ENCODE measurements at places on chromosomes 1 and 21.

- no peak for DNase-seq
Measured at GRCh38 chr1:32352831-32353383, 9.4 kb downstream of the FAM229A start.

GRCh38 chr1:230798491-230798890 lies 51.3 kb downstream of the CAPN9 start:
- no peak for DNase-seq

- no peak for DNase-seq
Measured at GRCh38 chr1:14732728-14733047, 134.2 kb downstream of the KAZN start.

- no peak for DNase-seq
Measured at GRCh38 chr1:202579806-202580205, 130.4 kb downstream of the SYT2 start.

GRCh38 chr1:210372491-210372890 lies 43.8 kb downstream of the HHAT start:
- no peak for DNase-seq

GRCh38 chr1:203051841-203052324 lies 25.6 kb downstream of the PPFIA4 start:
- DNase-seq: peak; percentile 86

- no peak for DNase-seq
Measured at GRCh38 chr1:19980314-19980713, 896 bp upstream of the PLA2G2A start.

GRCh38 chr1:27416387-27417111 lies 24.1 kb downstream of the GPR3 start:
- no peak for DNase-seq

GRCh38 chr1:5935026-5935425 lies 57.2 kb downstream of the NPHP4 start:
- DNase-seq: no peak

GRCh38 chr21:44331650-44332307 lies 7.4 kb downstream of the CFAP410 start:
- DNase-seq: peak; percentile 78

GRCh38 chr1:107004421-107004820 lies 52.1 kb upstream of the PRMT6 start:
- DNase-seq: no peak

DNA sequence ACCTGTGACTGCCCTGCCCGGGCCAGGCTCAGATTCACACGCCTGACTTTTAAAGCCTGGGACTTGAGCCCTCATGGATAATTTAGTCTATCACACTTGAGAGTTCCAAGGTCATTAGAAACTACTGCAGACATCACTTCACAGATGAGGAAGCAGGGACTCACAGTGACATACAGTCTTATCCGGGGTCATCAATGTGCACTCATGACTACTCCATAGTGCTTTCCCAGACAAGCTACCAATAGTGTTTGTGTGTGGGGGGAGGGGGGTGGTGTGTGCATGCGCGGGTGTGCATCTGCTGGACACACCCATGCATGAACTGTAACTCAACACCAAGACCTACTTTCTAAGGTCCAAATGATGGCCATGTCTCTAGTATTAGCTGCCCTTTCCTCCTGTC lies 16.1 kb upstream of the SLC5A9 start:
- DNase-seq: no peak

- no peak for DNase-seq
Measured at GRCh38 chr1:14871218-14871970, 272.9 kb downstream of the KAZN start.

- DNase-seq: no peak
Measured at GRCh38 chr1:177256153-177257075, 85.7 kb downstream of the BRINP2 start.

DNA sequence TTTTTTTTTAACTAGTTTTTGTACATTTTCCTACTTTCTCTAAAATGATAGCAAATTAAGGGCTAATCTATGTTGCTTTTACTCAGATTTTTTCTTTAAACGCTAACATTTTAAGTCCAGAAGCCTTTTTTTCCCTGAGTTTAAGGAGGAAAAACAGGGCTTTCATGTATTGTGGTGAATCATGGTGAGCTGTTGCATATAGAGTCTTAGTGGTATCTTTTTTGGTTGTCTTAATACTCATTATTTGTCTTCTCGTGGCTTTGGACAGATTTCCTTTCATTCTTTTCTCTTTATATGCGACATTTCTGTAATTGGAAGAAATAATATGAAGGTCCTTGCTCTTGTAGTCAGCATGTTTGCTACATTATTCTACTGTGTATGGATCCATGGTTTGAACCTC lies 1015.6 kb downstream of the PLA2G4A start:
- DNase-seq: no peak

DNA sequence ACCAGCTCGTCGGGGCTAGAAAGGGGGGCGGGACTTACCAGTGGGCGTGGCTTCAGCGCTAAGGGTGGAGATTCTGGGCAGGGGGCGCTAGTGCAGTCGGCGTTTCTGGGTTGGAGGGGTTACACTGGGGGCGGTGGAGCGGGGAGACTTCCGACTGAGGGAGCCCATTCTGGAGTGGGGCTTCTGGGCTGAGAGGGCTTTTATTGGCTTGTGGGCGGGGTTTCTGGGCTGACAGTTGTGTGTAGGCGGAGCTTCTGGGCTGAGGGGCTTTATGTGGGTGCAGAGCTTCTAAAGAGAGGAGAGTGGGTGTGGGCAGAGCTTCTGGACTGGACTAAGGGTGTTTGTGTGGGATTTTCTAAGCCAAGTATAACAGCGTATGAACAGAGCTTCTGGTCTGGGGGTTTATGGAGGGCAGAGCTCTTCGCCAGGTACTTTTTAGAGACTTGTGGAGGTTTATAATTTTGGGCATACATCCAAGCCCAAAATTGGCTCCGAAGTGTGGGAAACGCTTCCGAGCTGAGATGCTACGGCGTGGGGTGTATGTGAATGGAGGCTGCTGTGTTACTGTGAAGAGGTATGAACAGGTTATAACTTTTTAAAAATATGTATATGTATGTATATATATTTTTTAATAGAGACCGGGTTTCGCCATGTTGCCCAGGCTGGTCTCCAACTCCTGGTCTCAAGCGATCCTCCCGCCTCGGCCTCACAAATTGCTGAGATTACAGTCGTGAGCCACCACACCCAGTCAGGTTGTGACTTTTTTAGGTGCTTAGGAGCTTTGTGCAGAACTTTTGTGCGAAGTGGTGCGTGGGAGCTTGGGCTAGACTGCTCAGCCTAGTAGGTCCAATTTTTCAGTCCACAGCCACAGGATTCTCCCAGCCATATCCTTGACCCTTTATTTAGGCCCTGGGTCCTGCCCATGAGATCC lies 825 bp downstream of the TMEM39B start:
- DNase-seq: no peak

- peak; percentile 84 for DNase-seq
Measured at GRCh38 chr1:209860293-209860881, 32.6 kb downstream of the UTP25 start.

DNA sequence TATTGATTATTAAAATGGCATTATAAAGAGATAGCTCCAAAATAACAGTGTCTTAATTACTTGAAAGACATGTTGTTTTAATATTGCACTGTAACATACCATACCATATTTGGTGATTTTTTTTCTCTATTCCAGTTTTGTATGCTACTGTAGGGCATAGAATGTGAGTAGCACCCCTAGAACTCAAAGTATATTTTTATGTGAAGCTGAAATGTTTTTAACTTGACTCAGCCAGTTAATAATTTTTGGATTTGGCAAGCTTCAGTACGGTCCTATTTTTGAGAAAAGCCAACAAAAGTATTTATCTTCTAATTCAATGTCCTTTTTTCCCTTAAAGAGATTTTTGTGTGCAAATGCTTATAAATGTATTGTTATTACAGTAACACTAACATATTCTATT lies 593.8 kb downstream of the USP25 start:
- DNase-seq: no peak

DNA sequence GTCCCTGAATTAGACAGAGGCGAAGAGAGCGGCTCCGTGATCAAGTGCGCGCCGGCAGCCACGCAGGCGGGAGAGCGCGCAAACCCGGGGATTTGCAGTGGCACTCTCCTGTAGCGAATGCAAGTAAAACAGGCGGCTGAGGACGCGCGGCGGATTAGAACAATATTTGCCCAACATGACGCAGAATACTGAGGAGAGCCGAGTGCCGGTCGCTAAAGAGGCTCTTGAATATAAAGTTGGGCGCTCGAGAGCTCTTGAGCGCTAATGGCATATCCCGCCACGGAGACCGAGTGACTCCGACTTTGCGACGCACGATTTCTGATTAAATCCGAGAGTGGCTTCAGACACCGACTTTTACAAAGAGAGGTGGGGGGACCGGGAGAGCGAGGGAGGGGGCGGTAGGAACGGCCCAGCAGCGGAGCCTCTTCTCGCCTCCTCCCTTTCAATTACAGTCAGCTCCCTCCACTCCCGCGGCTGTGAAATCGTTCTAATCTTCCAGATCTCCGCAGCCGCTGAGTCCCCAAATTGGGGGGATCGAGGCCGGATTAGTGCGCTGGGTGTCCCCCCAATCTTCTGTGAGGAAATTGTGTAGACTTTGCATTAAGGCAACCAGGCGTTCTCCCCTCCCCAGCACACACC lies 2.3 kb downstream of the PAX7 start:
- DNase-seq: no peak

GRCh38 chr1:38741341-38741740 lies 118.2 kb downstream of the RRAGC start:
- no peak for DNase-seq

DNA sequence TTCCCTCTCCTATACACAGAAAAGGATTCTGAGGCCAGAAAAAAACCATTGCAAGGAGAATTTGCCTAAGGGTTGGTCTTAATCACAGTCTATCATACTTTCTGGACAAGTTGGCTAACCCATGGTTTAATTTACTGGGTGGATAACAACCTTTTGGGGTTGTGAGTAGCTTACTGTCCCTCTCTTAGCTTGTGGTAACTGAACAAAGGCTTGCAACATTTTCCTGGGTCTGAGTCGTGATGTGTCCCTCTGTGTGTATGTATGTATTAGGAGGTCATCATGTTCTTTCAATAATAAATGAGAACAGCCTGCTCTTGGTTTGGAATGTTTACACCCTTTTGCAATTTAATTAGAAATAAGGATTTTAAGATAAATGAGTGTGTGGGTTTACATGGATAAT lies 36.7 kb downstream of the PAPPA2 start:
- DNase-seq: no peak

DNA sequence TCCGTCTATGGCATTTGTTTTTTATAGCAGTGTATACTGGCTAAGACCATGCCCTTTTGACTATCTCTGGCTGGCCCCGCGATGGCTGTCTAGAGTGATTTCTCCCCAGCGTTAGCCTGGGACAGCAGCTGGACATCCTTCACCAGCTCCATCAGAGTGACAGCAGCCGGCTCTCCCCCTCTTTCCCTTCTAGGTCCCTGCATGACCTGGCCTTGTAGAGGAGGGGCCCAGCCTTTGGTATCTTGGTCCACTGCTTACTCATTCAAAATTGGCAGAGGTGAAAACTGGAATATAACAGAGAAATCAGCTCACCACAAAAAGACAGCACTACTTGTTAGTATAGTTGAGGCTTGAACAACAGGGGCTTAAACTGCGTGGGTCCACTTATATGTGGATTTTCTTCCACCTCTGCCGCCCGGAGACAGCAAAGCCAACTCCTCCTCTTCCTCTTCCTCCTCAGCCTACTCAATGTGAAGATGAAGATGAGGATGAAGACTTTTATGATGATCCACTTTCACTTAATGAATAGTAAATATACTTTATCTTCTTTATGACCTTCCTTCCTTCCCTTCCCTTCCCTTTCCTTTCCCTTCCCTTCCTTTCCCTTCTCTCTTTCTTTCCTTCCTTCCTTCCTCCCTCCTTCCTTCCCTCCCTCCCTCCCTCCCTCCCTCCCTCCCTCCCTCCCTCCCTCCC lies 29.4 kb upstream of the B3GALNT2 start:
- no peak for DNase-seq

DNA sequence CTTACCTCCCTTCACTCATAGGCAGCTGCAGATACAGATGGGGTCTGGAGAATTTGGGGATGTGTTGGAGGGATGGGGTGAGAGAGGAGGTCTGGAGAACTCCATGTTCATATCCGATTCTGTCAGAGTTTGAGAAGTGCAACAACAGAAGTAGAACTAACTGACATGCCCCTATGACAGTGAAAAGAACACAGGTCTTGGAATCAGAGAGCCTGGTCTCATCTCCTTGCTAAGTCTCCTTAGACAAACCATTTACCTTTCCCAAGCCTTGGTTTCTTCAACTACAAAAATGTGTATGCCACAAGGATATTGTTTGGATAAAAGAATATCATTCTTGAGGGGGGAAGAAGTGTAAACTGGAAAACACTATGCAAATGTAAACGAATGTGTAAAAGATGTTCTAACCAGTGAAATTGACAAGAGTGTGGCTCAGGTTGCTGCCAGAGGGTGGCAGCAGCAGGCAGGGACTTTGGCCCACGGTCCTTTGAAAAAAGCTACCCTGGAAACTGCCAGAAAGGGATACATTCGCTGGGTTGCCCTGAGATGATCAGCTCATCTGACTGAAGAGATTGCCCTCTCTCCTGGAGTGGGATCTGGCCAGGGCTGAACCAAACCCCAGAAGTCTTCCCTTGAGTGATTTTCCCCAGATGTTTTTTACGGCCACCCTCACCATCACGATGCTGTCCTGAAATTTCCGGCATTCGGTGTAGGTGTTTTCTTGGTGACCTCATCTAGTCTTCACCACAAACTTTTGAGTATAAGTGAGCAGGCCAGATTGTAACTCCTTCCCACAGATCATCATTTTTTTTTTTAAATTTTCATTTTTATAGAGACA lies 17.0 kb upstream of the CD2 start:
- peak; percentile 39 for DNase-seq

GRCh38 chr21:15514073-15514946 lies 215.5 kb upstream of the USP25 start:
- no peak for DNase-seq

DNA sequence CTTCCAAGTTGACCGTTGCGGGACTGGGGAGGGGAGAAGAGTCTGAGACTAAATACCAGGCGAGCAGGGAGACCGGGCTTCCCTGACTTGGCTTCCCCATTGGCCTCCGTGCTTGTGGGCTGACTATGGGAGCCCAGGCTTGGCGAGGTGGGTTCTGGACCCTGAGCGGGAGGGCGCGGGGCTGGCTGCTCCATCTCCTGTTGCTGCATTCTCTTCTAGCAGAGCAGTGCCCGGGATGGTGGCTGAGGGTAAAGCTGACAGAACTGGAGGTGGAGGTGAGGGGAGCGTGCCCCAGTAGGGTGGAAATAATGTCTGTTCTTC lies 689 bp downstream of the LGR6 start:
- DNase-seq: no peak

GRCh38 chr1:167617153-167618147 lies 12.6 kb upstream of the RCSD1 start:
- DNase-seq: no peak

DNA sequence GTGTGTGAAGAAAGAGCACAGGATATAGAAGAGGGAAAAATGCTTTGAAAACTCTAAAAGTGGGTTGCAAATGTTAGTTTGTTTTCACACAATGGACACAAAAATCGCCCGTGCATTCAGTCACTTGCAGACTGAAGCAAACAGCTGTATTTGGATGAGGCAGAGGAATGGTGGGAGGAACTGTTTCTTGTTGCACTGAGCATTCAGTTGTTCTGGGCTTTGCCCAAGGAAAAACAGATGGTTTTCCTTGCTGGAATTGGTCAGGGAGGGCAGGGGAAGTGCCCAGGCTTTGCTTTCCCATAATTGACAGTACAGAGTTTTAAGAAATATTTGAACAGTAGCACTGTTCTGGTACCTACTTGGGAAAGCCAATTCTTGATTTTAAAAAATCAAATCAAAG lies 19.5 kb upstream of the WARS2 start:
- DNase-seq: no peak

Data from NCI-H2171 (cell line).